ENCODE measurements at places on chromosomes 4 and X.
A peak's percentile ranks its signal among the peaks of the same experiment; 100 is the strongest.

GRCh38 chrX:40013266-40014195 is 84.2 kb downstream of the BCOR start:
- DNase-seq: no peak

DNA sequence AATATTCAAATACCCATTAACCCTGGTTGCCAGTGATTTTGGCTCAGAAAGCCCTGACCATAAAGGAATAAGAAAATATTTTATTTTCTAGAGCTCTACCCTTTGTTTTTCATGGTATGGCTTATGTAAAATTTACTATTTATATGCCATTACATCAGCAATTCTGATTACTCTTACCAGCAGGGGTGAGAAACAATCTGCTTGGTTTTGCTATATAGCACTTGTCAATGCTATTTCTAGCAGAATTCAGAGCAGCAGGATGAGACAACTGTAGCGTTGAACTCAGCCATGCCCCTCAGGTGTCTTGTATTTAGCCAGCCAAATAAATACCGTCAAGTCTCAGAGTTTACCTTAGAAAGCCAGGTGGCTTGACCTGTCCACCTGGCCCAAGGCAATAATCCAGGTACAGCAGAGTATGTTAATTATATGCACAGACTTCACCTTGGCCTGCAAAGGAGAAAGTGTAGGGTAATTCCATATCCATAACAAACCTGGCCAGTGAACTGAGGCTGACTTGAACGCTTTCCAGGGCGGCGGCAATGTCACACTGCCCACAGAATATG is 1303.5 kb downstream of the RAPGEF2 start:
- DNase-seq: peak; percentile 20

GRCh38 chr4:126136922-126137781 is 822.4 kb downstream of the FAT4 start:
- DNase-seq: no peak

DNA sequence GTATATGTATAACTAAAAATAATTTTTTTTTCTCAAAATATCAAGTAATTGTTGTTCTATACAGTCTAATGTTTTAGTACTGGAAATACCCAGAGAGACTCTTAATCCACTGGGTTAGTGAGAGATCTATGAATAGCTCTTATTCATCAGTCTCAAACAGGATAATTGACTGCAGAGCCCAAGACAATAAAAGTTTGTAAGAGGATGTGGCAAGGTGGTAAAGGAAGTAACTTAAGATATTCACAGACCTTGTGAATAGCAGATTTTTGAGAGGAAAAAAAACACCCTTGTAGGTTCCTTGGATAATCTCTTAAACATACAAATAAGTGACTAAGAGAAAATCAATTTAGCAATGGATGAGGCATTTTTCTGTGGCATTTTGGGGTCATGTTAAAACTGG is 210.9 kb upstream of the FAM241A start:
- DNase-seq: no peak

DNA sequence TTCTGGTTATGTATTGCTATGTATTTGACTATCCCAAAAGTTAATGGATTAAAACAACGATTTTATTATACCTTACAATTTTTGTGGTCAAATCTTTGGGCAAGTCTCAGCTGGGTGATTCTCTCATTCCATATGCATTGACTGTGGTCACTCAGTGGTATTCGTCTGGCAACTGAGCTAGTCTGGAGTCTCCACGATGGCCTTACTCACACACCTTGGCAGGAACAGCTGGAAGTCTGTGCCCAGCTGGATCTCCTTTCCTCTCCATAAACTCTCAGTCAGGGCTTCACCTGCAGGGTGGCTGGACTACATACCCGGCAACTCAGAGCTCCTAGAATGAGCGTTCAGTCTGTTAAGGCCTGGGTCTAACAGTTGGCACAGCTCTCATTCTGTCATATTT is 141.1 kb upstream of the WDFY3 start:
- DNase-seq: no peak

GRCh38 chr4:99321241-99322191 is at the start of gene ADH1B:
Gene ADH1B (minus strand): TSS chr4:99321401. CDS start chr4:99321331, 70 bp downstream.
- DNase-seq: no peak

GRCh38 chr4:10201381-10202223 is 85.0 kb upstream of the WDR1 start:
- peak; percentile 0 for DNase-seq

DNA sequence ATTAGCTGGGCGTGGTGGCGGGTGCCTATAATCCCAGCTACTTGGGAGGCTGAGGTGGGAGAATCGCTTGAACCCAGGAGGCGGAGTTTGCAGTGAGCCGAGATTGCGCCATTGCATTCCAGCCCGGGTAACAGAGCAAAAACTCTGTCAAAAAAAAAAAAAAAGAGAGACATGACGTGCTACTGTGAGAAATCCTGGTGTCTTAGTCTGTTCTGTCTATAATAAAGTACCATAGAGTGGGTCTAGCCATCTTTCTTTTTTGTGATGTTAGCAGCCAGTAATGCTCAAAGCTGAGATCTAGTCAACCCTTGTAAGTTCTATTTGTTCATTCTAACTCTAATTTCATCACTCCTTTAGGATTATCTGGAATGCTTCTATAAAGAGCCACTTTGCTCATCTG is 38.9 kb downstream of the CLDN34 start:
- DNase-seq: no peak

- no peak for DNase-seq
These were observed 120.2 kb downstream of the AFAP1 start for GRCh38 chr4:7819446-7819845.

DNA sequence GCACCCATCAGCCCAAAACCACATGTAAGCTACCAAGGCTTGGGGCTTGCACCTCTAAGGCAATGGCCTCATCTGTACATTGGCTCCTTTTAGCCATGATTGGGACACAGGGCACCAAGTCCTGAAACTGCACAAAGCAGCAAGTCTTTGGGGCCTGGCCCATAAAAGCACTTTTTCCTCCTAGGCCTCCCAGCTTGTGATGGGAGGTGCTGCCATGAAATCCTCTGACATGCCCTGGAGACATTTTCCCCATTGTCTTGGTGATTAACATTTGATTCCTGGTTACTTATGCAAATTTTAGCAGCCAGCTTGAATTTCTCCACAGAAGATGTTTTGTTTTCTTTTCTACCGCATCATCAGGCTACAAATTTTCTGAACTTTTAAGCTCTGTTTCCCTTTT is 58.5 kb upstream of the PABPC4L start:
- no peak for DNase-seq

DNA sequence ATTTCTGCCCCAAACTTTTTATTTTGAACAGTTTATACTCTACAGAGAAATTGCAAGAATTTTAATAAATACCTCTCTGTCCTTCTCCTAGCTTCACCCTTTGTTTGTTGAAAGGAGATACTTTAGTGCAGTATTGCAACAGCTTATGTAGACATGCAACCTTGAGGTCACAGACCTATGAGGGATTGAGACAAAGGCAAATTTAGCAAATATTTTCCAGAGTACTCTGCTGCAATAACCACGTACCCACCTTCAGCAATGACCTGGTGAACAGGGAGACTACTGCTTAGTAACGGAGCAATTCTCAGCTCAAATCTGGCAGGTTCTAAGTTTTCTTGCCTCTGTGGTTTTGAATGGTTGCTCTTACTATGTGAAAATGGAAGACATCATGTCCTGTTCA is 13.2 kb downstream of the FGA start:
- no peak for DNase-seq

GRCh38 chrX:101164766-101165590 is 54.6 kb upstream of the DRP2 start:
- no peak for DNase-seq

GRCh38 chrX:84188320-84188834 is 378 bp upstream of the RPS6KA6 start:
- DNase-seq: peak; percentile 3

GRCh38 chr4:123661080-123661737 is 264.6 kb downstream of the SPRY1 start:
- peak; percentile 29 for DNase-seq

GRCh38 chrX:9456250-9457074 is 8.4 kb upstream of the TBL1X start:
- DNase-seq: no peak

GRCh38 chrX:48794911-48795515 is 6.9 kb upstream of the HDAC6 start:
- DNase-seq: no peak

- no peak for DNase-seq
These were observed 16.7 kb downstream of the DGKQ start for GRCh38 chr4:956531-957230.

GRCh38 chrX:123358457-123358856 is 174.4 kb downstream of the GRIA3 start:
- no peak for DNase-seq

- no peak for DNase-seq
These were observed 323.2 kb upstream of the PCDH7 start for GRCh38 chr4:30396772-30397475.

- DNase-seq: no peak
These were observed 336.4 kb upstream of the HAND2 start for GRCh38 chr4:173866322-173867026.

GRCh38 chr4:146488495-146489174 is 33.1 kb downstream of the SLC10A7 start:
- peak; percentile 45 for DNase-seq
